Stimulated activated CD8-positive, alpha-beta memory T cell treated with anti-CD3 and anti-CD28 coated beads, Interleukin-15, amount 100 ng/mL, for 1 hour (primary cell): ENCODE measurements at places on chromosomes 1 and 21.

DNA sequence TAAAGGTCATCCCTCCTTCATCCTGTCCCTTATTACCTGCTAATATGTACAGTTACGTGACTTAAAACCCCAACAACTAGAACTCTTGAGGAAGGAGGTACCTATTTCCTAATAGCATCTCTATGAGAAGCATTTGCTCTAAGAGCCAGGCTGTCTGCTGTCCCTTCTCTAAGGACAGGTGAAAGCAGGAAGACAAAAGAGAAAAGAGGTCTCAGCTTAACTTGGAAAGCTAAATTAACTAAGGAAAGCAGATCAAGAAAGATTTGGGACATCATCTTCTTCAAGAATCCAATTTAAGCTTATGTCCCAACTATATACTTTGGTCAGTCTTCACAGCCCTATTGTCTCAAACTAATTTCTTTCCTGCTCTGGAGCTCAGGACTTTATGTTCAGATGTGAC lies 2.9 kb downstream of the EGLN1 start:
- DNase-seq: no peak

DNA sequence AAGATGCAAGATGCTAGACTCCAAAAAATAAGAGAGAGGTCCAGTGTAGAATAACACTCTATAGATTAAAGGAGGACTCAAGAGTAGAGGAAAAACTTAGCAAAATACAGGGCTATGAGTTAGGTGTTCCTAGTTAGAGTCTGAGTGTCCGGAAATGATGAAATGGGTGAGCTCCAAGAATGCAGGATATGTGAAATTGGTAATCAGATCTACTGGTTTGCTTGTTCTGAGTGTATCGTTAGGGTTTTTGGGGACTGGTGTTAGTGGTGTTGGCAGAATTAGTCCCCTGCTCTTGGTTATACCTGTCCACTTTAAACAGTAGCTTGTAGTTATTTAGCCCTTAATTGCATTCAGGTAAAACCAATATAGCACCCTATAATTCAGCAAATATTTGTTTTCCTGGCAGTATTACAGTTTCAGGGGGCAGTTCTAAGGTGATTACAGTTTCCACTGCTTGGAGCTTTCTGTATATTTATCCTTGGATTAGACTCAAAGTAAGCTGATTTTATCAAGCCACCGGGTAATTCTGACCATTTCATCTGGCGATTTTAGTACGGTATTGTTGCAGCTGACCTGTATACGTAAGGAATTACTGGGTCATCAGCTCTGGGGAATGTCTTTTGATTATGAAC lies 332.7 kb downstream of the CHRM3 start:
- no peak for DNase-seq

- DNase-seq: no peak
Measured at GRCh38 chr1:176789571-176790090, 326.7 kb downstream of the PAPPA2 start.

- DNase-seq: no peak
Measured at GRCh38 chr1:9716404-9717192, 65.1 kb downstream of the PIK3CD start.
